NCI-H2081 treated with DMSO at 0.1 percent for 48 hours (cell line): ENCODE measurements at places on chromosomes 1 and 21.

- no peak for DNase-seq
Measured at GRCh38 chr1:99852648-99853047, 2.5 kb downstream of the AGL start.

DNA sequence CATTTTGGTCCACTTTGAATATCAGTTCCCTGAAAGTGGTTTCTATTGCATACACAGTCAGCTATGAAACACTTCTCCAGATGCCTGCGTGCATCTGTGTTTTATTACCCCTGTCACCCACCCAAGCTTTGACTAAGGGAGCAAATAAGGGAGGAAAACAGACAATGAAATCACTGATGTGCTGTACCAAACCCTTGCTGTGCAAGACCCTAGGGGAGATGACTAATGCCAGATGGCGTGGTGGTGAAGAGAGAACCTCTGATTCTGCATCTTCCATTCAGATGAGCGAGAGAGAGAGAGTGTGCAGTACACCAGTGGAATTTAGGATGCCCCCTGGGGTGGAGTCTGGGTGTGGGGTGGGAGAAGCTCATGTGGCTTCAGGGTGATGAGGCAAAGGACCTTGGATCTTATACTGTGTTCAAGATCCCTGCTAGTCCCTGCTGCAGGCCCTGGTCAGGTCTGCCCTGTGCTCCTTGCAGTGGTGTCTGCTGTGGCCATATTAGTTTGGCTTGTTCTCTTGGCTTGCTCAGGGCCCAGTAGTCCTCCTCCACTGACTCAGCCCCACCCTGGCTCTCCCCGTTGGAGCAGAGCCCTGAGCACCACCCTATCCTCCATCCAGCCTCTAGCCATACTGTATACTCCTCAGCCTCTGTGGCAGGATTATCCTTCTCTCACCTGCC lies 18.5 kb downstream of the CLCA1 start:
- DNase-seq, result no peak

DNA sequence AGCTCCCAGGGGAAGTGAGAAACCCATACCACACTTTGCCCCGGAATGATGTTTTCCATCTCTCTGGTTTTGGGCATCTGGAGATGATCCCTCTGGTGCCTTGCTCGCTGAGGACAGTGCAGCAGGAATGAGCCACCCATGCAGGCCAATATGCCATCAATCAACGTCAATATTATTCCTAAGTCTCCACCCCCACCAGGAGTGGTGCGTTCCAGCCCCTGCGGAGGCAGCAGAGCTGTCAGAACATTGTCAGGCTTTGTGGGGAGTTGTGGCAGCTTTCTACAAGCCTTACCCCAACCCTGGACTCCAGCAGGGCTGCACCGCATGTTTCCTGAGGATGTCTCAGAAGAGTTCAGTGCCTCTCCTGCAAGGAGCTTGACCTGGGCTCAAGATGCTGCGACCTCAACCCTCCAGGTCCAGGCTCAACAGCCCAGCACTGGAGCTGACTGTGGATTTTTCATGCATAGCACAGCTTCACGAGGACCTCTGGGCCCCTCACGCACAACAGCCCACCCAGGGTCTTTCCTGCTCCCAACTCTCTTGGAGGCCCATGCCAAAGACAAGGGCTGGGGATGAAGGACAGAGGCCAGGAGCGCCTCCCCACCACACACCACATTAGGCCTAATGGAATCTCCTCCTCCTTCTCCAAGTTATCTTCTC lies 67.5 kb downstream of the PSMG1 start:
- no peak for DNase-seq

GRCh38 chr1:202857136-202857610 lies 31.8 kb downstream of the RABIF start:
- no peak for DNase-seq

- no peak for DNase-seq
Measured at GRCh38 chr1:19504796-19505692, 19.7 kb upstream of the CAPZB start.

- DNase-seq, result no peak
Measured at GRCh38 chr1:211210052-211210451, 49.1 kb upstream of the RCOR3 start.

DNA sequence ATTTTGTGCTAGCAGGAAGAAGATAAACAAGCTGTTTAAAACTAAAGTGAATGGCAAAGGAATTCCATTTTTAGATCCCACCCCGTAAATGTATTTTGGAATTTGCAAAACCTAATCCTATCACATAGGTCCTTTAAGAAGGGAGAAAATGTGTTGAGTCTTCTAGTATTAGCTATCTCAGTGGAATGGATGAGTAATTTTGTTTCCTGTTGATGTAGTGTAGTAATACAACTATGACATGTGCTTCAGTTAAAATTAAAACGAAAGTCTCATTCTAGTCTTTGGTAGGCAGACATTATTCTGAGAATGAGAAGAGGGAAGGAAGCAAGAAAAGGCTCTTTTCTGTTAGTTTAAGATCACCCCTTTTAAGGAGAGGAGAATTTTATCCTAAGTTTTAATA lies 265.9 kb upstream of the C1orf105 start:
- no peak for DNase-seq

DNA sequence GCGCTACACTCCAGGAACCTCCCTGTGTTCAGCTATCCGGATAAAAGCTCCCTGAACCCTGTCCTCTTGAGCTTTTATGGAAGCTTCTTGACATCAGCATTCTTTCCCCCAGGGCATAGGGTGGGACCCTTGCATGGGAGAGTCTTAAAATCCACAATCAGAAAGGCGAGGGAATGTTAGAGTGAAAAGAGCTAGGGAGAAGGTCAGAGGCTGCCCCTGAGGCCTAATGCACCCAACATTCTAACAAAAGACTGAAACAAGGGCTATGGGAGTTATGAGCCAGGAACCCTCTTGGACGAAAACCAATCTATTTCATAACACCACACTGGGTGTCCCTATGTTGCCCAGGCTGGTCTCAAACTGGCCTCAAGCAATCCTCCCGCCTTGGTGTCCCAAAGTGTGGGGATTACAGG lies 36.7 kb downstream of the NEK2 start:
- DNase-seq, result no peak

DNA sequence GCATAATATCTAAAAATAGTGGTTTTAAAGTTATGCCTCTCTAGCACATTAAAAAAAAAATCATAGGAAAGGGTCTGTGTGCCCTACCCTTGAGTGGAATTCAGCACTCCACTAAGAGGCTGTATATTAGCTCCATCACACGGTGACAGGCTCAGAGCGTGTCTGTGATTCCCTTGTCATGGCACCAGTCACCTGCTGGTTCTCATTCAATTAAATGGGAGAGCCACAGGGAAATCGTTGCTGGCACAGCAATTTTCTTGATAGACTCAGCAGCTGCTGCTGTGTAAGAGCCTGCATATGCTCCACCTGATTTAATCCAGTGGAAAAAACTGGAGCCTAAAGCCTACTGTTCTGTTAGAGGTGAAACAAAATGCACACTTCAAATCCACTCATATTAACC lies 9.5 kb downstream of the ATP6V1G3 start:
- peak; percentile 97 for DNase-seq

GRCh38 chr1:107546576-107546975 lies 405.7 kb downstream of the NTNG1 start:
- DNase-seq, result no peak

DNA sequence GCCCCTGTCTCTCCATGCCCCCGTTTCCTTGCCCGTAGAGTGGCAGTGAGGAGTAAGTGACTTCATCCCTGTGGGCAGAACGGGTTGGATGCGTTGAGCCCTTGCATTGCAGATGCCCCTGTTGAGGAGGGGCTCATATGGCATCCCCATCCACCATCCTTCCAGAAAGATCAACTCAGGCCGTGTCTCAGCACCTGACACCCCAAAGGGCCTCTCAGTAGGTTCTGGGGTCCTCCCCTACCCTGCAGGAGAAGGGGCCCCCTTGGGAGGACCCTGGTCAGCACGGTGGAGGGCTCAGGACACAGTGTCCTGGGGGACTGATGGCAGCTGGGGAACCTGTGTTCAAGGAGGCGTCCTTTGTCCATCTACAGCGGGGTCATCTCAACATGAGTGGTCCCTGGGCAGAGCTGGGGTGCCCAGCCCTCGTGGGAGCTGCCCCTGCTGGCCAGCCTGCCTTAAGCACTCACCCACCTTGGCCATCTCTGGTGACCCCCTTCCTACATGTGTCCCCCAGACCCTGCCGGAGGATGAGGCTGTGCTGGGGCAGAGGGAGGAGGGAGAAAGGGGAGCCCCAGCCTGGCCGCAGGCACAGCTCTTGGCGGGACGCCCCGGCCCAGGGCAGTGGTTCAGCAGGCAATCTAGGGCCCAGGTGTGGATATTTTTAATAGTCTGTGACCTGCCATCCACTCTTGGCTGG lies 48.2 kb upstream of the ACTRT2 start:
- no peak for DNase-seq

DNA sequence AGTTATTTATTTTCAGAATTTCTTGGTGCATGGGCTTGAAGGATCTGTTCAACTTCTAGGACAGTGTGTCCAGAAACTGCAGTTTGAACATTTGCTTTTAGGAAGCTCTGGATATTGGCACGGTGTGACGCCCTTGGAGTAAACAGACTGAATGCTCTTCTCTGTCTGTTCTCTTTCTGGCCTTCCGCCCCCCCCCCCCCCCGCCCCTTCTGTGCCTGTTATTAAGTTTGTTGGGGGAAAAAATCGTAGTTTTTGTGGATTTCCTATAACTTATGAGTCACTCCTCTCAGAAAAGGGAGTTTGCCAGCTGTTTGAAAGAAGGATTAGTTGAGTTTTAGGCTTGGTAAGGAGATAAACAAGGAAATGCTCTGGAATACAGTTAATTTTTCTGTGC lies 1.2 kb downstream of the KCTD3 start:
- DNase-seq, result no peak
